ENCODE measurements at places on chromosomes 6 and 20. TPM values are rescaled to one million over a fixed set of nuclear protein-coding genes. Genes with fewer than 3 reads are reported as not detected.

GRCh38 chr6:153131037-153131981, at the start of gene RGS17:
Gene RGS17 (minus strand): TSS chr6:153131282. CDS start chr6:153044018, 87,264 bp downstream.
- DNase-seq = no peak

Gene C6orf118
- not detected for total RNA-seq

- DNase-seq = no peak
Measured at GRCh38 chr20:44457016-44457415, 18.7 kb upstream of the TTPAL start.

DNA sequence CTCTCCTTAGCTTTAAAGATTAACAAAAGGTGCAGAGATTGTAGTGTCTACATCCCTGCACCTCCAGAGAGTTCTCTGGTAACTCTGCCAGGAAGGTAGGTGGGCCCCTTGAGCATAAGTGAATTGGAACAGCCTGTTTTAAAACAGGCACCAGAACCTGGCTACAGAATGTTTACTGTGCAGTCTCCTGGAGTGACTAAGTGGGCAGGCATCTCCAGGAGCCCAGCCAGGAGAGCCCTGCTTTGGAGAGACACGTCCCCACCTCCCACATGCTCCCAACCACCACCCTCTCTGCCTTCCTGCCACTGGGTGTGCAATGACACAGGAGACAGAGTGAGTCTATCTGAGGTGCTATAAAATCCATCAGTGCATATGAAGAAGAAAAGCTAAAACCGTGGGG, 110.3 kb upstream of the EYA4 start:
- peak; percentile 91 for DNase-seq

Gene DPPA5
- total RNA-seq = not detected

Gene TRIM10
- not detected for total RNA-seq

DNA sequence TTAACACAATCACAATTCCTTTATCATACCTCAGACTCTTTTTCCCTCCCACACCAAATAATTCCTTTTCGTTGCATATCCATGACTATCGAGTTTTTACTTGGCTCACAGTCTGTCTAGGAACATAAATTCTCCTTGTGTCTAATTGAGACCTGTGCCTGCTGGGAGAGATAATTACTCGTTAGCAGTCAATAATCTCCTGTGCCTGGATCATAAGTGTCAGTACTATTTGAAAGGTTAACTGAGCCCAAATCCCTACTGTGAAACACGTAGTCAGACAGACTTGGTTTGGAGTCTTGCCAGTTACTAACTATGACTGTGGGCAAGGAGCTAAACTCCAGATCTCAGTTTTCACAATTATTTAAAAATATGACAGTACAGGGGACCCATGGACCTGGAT, 5.7 kb upstream of the CTNNBL1 start:
- no peak for DNase-seq
